ENCODE measurements at places on chromosomes 4 and X.

DNA sequence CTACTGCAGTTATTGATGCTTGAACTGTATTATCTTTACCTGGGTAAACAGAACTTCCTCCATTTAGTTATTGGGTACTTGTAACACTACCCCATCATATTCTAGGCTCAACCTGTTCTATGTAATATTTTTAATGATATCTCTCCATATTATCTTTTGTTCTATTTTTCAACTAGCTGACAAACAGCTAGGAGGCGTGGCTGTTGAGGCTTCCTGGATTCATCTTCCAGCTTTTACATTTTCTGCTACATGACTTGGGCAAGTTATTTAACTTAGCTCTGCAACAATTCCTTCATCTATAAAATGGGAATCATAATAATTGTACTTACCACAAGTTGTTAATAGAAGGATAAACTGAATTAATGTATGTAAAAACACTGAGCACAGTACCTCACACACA is 349.3 kb downstream of the PTTG2 start:
- DNase-seq = no peak

- DNase-seq = no peak
Measured at GRCh38 chr4:133151341-133151690, 2.2 kb downstream of the PCDH10 start.

DNA sequence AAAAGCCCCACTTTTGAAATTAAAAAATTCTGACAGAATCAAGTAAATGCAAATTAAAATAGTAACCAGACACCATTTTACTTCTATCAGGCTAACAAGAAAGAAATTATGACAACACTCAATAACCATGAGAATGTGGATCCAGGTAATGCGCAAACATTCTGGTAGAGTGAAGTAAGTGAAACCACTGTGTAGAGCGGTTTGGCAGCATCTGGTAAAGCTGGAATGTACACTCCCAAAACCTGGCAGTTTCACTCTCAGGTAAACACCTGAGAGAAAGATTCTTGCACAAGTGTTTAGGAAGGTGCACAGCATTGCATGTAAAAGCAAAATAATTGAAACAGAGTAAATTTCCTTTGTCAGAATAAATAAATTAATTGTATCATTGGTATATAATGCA is 81.8 kb downstream of the TRIML1 start:
- DNase-seq = no peak

GRCh38 chrX:127324128-127324527 is 504.6 kb downstream of the PRR32 start:
- no peak for DNase-seq

DNA sequence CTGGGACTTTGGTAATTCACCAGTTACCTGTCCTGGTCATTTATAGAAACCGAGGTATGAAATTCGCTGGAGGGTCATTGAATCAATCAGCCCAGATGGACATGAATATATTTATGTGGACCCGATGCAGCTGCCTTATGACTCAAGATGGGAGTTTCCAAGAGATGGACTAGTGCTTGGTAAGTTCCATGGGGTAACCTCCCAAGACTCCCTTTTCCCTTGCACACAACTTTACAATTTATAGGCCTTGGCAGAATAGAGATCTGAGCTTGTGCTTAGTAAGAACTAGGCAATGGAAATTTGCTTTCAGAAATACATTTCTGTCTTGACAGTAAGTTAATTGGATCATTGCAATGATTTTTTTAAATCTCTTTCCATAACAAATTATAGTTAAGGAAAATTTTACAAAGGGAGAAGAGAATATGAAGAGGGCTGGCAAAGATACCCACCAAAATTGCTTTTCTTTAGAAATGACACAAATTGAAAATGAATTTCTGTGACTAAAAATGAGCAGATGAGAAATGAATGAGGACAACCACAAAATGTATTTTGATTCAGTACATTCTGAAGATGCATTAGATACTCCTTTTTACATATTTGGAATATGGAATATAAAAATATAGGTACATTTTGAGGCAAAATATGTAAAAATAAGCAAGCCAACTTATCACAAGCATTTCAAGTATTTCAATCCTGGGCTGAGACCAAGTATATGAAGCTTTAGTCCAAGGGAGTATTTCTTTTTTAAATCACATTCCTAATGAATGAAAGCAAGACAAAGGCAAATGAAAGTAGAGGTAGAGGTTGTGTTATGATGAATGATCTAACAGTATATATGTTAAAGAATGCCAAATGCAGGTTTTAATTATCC is 45.9 kb downstream of the PDGFRA start:
- DNase-seq = no peak

DNA sequence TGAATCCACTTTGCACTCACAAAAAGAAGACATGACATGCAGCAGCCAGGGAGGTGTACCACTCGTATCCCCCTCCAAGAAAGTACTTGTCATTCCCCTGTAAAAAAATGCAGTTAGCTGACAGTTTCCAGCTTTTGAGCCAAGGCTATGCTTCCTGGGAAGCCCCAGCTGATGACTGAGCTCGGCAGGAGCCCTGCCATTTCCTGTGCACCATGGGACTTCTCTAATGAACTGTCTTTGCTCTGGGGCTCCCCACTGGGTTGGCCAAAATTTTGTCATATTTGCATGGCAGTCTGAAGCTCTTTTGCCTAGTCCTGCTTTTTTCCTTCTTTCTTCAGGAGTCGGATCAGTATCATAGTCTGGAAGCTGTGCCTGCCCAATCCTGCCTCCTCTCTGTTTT is 104.5 kb upstream of the MAOA start:
- DNase-seq = no peak

DNA sequence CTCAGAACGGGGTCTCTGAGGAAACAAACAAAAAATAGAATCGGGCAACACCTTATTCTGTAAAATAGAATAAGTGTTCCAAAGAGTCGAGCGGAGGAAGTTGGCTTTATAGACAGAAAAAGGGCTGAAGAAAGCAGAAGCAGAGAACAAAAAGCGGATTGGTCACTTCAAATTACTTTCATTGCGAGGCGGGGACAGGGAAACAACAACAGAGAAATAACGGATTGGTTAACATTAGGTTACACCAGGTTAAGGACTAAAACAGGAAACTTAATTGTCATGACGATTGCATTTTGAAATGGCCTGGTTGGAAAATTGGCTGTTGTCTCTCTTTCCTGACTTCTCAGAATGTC is 433 bp upstream of the COQ2 start:
- DNase-seq = no peak

DNA sequence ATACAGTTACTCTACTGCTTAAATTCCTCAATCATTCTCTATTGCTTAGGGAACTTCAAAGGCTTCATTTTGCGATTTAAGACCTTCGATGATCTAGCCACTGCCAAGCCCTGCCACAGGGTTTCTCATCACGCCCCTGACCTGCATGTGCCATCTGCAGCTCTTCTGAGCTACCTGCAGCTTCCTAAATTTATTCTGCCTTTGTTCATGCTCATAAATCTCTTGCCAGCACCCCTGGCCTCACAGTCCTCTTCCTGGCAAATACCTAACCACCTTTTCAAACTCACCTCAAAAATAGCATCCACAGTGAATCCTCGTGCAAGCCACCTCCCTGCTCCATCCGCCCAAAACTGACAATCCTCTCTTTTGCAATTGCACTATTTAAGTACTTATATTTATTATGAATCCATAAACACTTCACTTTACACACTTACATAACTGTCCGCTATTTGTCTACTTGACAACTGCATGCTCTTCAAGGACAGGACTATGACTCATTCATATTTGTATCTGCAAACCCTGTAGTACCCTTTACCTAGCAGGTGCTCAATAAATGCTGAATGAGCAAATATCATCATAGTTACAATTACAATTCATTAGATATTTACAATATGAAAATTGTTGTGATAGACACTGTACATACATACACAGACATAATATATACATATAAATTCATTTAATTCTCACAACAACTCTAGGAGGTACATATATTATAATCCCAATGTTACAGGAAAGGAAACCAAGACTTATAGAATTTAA is 280.0 kb upstream of the RASGEF1B start:
- DNase-seq = no peak

- no peak for DNase-seq
Measured at GRCh38 chr4:10144966-10145365, 28.4 kb upstream of the WDR1 start.
